ENCODE measurements at places on chromosomes 7 and 10.

- no peak for DNase-seq
These were observed 132.4 kb downstream of the TSPAN12 start for GRCh38 chr7:120725376-120726039.

GRCh38 chr10:78543031-78543748, 509.5 kb downstream of the RPS24 start:
- DNase-seq, result no peak

DNA sequence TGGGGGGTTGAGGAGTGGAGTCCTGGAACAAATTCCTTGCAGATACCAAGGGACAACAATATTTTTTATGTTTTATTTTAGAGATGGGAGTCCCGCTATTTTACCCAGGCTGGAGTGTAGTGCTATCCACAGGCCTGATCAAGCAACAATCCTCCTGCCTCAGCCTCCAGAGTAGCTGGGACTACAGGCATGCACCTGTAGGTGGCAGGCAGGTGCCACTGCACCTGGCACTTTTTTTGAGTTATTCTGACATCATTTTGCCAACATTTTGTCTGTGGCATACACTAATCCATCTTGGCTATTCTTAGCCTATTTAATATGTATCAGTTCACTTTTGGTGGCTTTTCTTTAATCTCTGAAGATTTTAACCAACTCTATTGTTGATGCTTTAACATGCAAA, 317.8 kb upstream of the MTPN start:
- DNase-seq, result no peak

DNA sequence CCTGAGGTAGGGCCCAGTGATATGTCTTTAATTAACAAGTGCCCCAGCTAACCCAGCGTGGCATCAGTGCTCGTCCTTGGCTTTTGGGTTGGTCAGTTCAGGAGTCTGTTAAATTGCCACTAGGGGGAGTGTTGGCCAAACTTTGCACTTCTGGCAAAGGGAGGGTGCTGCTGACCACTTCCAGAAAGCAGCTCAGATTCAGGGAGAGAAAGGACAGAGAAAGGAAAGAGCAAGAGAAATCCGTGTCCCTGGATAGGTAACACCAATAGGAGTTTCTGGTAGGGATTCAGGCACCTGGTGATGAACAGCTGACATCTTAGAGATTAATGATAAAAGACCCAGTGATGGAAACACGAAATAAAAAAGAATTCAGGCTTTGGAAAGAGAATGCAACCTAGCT, 243.1 kb upstream of the AOAH start:
- no peak for DNase-seq

GRCh38 chr7:143352531-143353002, 9.9 kb downstream of the FAM131B start:
- no peak for DNase-seq

DNA sequence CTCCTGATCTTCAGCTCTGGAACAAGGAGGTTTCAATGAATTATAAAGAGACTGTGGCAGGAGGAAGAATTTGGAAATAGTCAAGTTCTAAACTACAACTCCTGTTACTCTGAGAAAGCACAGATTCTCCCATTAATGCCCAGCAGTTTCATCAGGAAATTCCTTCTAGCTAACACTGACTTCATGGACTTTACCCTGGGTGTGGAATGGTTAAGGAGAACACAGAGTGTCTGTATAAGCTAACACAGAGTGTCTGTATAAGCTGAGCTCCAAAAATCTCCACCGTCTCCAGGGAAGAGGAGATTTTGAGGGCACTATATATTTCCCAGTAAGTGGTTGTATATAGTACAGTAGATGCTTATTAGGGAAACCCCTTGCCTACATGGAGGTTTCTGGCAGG, 675.5 kb downstream of the XPNPEP1 start:
- DNase-seq, result no peak

DNA sequence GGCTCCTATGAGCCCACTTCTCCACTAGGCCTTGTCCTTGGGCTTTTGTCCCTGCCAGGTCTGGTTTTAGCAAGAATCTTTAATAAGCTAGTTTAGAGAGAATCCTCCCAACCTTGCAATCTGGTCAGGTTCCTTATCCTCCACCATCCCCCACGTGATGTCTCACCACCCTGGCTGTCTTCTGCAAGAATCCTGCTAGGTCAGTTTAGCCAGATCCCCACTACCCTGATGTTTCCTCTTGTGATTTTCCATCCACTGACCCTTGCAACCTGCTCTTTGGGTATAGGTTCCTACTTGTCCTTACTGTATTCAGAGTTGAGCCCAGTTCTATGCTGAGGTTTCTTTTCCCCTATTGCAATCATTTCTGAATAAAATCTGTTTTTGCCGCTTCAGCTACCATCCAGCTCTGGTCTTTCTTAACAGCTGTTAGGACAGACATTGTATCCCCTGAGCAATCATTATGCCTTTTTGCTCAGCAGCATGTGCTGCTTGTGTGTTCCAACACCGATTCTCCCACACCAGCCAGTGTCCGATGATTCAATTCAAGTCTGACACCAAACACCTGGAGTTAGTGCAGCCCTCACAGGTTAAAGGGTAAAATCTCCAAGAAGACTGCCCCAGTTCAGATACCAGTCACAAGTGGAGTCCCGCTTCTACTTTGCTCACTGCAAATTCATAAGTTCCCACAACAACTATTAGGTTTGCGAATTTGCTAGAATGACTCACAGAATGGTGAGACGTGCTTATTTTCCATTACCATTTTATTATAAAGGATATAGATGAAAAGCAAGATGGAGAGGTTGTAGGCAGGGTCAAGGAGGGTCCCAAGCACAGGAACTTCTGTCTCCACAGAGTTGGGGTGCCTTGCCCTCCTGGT, 62.2 kb upstream of the ADCY1 start:
- no peak for DNase-seq

DNA sequence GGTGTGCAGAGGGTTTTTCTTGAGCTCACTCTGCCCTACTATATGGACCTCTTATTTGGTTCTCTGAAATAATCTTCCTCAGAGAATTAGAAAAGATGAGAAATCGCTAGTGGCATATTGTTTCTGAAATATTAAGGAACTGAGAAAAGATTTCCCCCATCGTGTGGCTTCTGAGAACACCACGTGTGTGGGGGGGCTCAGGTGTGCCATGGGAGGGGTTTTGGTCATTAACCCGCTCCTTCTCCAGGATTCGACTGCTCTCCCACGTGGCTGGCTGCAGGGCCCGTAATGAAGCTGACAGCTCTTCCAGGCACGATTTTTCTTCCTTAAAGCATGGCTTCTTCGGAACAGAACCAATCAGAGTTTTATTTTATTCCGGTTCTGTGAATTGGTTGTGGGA, 67.7 kb downstream of the XRCC2 start:
- DNase-seq, result no peak

DNA sequence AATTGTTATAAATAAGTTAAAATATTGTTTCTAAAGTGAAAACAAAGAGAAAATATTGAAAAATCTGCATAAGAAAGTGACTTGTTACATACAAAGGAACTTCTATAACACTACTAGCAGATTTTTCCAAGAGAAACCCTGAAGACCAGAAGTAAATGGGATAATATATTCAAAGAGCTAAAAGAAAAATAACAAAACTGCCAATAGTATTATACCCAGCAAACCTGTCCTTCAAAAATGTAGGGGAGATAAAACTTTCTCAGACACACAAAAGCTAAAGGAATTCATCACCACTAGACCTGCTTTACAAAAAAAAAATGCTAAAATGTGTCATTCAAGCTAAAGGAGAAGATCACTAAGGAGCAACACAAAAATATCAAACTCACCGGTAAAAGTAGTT, 17.0 kb downstream of the CADPS2 start:
- no peak for DNase-seq

DNA sequence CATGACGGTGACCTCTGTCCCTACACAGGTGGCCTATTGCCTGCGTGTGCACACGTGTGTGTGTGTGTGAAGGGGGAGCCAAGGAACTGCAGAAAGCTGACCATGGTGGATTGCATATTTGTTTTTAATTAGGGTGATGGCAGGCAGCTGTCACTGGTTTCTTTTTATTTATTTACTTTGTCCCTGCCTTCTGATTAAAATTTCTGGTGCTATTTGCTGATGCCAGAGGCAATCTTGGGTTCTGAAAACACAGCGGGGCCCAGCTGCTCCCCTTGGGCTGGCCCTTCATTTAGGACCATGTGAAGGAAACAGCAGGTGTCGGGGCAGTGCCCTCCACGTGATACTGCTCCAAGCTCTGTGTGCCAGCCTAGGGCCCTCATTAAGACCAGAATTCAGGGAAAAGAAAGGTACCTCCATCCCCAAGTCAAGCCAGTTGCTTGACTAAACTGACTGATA, 71.3 kb upstream of the PODXL start:
- no peak for DNase-seq

GRCh38 chr7:101564778-101565211, 64.3 kb downstream of the MYL10 start:
- no peak for DNase-seq

DNA sequence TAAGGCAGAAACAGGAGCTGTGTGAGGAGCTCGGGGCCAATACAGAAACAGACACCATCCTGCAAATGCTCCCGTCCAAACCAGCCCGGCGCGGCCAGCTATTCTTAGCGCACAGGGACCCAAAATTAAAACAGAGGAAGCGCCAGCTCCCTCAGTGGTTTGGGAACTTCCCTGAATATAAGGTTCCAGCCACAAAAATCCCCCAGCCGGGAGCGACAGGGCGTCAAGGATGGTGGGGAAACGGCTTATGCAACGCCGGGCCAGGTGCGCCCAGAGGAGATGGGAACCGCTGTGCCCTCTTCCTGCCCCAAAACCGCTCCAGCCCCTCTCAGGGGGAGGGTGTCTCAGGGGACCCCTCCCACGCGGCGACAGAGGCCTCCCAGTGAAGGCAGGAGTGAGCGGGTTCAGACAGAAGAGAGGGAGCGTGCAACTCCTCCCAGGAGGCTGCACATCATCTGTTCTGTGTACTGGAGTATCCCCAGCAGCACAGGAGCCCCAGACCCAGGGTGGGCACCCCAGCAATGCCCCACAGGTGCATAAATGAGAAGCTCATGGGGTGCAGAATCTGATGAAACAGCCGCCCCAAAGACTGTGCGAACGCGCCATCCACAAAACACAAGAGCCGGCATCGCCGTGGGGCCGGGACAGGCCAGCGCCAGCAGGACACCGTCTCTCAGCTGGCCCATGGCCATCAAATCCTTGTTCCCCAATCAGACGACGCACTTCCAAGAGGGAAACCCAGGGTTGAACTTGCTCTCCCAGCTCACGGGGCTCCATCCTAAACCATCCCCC, 73.9 kb upstream of the PDGFA start:
- no peak for DNase-seq

DNA sequence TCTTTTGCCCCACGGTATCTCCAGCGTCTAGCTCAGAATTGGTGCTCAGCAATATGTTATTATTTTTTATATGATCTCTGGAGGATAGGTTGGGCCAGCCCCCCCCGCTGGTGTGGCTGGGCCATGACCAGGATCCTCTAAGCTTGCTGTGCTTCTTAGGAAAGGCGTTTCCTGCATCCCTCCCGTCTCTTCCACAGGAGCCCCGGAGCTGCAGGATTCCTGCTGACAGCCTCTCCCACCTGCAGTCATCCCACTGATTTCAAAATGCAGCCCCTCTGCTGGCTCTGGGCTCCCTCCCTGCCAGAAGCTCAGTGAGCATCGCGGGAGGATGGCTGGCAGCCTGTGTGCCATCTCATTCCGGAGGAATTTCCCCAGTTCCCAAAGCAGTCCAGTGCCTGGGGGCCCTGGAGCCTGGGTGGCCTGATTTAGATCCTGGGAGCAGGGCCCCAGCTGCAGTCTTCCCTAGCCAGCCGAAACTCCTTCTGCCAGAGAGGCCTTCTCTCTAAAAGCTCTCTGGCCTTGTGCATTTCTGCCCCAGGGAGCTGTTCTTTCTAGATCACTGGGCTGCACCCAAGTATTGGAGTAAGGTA, 21.8 kb upstream of the GOLGA7B start:
- no peak for DNase-seq

GRCh38 chr10:29050081-29050480, 238.8 kb upstream of the LYZL1 start:
- DNase-seq, result no peak

- no peak for DNase-seq
These were observed 312.4 kb downstream of the CALN1 start for GRCh38 chr7:72099784-72100183.

DNA sequence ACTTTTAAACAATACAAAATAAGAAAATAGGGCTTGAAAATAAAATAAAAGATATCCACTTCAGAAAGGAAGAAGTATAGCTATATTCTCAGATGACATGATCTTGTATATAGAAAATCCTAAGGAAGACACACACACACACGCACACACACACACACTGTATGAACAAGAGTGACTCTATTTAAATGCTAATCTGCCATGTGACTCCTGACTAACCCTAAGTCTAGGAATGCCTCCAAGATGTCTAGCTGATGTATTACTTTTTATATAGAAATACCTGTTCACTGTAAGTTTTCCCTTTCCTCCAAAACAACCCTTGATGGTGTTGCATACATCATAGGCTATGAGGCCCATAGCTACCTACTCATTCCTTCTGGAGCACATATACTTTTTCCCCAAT, 173.1 kb upstream of the LRRTM3 start:
- no peak for DNase-seq

DNA sequence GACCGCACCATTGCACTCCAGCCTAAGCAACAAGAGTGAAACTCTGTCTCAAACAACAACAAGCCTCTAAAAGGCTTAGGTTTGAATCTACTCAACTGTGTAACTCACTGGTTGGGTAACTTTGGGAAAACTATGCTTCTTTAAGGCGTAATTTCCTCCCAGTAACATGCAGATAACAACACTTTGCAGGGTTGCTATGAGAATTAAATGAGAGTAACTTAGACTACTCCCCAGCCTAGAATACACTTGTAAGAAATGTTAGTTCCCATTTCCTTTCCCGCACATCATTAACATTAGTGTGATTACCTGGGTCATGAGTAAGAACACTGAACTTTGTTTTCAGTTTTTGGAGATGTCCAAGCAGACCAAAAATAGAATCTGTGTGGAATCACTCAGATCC, 5.4 kb upstream of the MYPN start:
- DNase-seq, result no peak

DNA sequence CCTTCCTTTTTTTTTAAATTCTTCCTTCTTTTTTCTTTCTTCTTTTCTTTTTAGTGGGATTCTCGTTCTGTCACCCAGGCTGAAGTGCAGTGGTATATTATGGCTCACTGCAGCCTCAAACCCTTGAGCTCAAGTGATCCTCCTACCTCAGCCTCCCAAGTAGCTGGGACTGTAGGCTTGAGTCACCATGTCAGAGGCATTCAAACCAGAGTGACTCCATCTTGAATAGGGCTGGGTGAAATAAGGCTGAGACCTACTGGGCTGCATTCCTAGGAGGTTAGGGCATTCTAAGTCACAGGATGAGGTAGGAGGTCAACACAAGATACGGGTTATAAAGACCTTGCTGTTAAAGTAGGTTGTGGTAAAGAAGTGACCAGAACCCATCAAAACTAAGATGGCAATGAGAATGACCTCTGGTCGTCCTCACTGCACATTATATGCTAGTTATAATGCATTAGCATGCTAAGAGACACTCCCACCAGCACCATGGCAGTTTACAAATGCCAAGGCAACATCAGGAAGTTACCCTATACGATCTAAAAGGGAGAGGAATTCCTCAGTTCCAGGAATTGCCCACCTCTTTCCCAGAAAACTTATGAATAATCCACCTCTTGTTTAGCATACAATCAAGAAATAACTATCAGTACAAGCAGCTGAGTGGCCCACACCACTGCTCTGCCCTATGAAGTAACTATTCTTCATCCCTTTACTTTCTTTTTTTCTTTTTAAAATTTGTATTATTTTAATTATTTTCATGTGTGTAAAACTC, 99.0 kb upstream of the ITGB1 start:
- no peak for DNase-seq

GRCh38 chr7:107661081-107661864, 645 bp downstream of the SLC26A4 start:
- DNase-seq, result peak; percentile 74

All from activated CD8-positive, alpha-beta memory T cell treated with anti-CD3 and anti-CD28 coated beads, Interleukin-2, amount 10 ng/mL, durations not matched to agents 7 days and 5 days (primary cell).